Activated CD4-positive, alpha-beta T cell treated with anti-CD3 and anti-CD28 coated beads, Interleukin-2, amount 10 ng/mL, durations not matched to agents 7 days and 5 days (primary cell): ENCODE measurements at places on chromosomes 6 and 20.

DNA sequence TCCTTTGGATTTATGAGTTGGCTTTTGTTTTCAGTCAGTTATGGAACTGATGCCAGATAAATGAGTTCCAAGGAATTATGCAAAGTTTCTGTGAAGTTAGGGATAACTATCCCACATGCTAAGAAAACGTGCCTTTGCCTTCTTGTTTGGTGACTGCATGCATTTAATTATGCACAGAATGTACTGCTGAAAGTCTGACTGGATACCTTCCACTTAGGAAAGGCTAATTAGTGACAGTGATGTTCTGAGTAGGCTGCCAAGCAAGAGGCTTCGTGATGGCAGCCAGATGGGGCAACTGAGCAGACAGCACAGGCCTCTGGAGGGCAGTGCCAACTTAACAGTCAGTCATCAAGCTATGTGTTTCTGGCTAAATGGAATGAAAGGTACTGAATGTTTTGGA lies 289.9 kb downstream of the CD109 start:
- no peak for DNase-seq

- DNase-seq, result peak; percentile 39
These were observed 130.6 kb upstream of the INSM1 start for GRCh38 chr20:20237093-20237959.

DNA sequence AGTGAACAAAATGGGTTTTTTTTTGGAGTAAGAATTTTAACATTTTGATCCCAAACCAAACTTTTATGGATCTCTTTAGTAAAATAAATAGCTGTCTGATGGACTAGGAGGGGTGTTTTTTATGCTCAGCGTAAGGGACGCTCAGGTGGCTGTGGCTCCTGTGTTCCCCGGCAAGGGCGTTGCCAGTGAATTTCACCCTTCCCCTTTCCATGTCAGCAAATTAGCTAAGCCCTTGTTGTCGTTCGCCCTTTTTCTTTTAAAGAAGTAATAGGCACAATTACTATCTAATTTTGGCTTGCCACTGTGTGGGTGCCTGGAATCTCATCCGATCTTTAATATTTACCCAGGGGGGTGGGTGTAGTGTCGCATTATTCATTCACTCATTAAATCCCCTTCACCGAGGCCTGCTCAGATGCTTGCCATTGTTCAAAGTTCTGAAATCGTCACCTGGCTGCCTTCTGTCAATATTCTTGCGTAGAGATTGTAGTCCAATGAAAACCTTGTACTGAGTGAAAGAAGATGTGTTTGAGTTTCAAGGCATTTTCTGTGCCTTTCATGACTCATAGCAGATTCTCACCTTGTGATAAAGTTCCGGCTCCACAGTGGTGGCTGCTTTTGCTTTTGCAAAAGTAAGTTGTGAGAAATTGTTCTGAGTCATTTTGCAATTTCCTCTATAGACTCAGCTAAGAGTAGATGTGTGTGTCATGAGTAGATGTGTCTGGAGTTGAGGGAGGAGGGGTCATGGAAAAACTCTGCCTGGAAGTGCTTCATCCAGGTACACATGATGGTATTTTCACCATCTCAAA lies 40.0 kb upstream of the CLDN20 start:
- peak; percentile 43 for DNase-seq

- no peak for DNase-seq
These were observed 12.1 kb upstream of the EYS start for GRCh38 chr6:65719101-65719500.

DNA sequence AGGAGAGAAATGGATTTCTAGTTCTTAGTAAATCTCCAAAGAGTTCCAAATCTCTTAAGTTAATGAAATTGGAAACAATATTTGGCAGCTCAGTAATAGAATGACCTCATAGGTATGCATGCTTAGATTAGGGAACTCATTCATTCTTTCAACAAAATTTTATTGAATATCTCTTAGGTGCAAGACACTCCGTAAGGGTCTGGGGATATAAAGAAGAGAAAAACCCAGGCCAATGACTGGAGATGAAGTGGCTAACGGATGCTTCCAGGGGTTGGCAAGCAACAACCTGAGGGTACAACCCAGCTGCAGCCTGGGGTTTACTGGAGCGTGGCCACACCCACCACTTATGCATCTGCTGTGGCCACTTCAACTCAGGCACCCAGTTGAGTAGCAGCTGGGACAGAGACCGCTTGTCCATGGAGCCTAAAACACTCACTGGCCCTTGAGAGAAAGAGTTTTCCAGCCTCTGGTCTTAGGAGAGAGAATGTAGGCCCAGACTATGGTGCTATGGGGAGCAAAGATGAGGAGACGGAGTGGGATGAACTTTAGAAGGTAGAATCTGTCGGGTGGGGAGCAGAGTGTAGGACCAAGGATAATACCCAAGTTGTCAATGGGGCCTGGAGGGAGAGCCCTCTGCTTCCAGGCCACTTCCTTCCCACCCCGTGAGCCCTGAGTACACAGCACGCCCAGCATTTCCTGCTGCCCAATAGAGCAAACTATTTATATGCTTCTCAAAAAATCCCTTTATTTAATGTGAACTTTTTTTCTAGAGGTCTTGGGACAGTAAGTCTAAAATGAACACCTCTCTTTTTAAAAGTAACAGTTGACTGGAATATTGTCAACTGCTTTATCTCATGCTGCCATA lies 46.8 kb upstream of the PXDC1 start:
- no peak for DNase-seq

DNA sequence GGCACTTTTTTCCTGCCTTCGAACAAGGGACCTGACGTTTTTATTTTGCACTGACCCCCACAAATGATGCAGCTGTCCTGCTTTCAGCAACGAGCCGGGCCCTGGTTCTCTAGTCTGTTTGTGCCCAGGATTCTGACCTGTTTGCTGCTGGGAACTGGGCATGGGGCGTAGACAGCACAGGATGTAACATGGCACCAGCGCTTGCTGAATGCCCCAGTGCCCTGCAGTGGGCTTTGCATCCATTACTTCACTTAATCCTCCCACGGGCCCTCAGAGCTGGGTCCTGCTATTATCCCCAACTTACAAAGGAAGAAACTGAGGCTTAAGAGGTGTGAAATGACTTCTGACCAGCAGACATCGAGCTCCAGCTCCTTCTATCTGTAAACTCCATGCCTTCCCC lies 80.4 kb upstream of the PMEPA1 start:
- no peak for DNase-seq

DNA sequence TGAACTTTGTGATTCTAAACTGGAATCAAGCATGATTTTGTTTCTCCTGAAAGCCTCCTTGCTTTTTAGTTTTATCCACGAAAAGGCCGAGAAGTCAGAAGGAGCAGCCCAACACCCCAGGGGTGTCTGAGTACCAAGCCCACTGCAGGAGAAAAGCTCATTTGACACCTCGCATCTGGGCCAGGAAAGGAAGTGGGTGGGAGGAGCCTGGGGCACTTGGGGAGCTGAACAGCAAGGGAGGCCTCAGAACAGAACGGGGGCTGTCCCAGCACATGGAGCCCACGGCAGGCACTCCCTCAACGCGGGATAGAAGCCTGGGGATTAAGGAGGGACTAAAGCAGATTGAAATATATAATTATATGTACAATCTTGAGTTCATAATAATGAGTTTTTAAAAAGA lies 6.6 kb downstream of the KIF25 start:
- no peak for DNase-seq

- no peak for DNase-seq
These were observed 10.9 kb upstream of the F13A1 start for GRCh38 chr6:6331393-6331792.

DNA sequence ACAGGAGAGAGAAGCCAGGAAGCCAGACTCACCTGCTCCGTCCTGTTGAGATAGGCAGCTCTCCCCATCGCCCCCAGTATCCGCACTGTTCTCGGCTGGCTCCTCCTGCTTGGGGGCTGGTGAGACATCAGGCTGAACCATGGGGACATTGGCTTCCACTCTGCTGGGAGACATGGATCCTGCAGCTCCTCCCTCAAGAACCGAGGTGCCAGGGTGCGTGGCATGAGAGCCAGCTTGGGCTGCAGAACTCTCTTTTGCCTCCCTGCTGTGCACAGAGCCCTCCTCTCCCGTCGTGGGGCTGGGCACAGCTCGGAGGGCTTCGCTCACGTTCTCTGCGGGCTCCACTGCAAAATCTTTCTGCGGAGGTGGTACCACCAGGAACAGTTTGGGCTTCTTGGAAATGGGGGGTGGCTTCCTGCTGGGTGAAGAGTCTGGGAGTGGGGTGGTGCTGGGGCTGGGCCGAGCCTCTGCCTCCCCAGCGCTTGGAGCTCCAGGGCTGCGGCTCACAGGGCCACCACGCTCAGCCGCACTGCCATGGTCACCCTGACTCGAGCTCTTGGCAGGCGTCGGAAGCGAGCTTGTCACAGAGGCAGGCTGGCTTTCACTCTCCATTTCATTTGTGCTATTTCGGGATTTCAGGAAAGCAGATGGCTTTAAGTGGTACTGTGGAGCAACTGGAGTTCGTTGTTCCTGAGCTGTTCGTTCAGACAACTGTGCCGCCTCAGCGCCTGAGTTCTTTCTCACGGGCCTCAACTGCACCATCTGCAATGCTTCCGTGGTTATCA lies 26.5 kb downstream of the HEBP2 start:
- DNase-seq, result no peak

GRCh38 chr6:21171801-21172200 lies 421.8 kb upstream of the SOX4 start:
- no peak for DNase-seq

GRCh38 chr6:137977814-137978213 lies 110.8 kb downstream of the TNFAIP3 start:
- DNase-seq, result no peak

DNA sequence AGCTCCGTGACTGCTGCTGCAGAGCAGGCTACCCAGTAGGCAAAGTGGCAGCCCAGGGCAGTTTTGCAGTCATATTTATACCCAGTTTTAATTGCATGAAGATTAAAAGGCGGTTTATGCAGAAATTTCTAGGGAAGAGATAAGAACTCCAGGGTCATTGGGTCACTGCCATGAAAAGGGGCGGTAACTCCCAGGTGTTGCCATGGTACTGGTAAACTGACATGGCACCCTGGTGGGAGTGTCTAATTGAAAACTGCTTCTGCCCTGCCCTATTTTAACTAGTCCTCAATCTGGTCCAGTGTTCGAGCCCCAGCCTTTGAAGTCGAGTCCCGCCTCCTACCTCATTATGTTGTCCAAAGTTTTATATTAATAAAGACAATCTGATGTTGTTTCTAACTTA lies 75.0 kb upstream of the FUCA2 start:
- DNase-seq, result no peak

- peak; percentile 79 for DNase-seq
These were observed 16.9 kb upstream of the PTCRA start for GRCh38 chr6:42898891-42899361.

GRCh38 chr20:47258745-47259695 lies 97.5 kb downstream of the ZMYND8 start:
- no peak for DNase-seq

DNA sequence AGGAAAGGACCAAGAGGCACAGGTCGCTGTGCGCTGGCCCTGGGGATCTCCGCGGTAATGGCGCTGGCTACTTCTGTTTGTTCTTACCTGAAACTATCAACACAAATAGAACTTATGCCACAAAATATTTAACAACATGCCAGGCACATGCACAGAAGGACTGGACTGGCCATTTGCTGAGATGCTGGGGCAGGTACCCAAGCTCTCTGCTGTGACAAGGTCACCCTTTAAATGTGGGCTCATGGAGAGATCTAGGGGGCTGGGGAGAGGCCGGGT lies 28.0 kb upstream of the PXDC1 start:
- DNase-seq, result no peak

- peak; percentile 77 for DNase-seq
These were observed 59.8 kb downstream of the NEDD9 start for GRCh38 chr6:11172501-11173327.

- DNase-seq, result no peak
These were observed 95.6 kb downstream of the CTNNBL1 start for GRCh38 chr20:37789408-37789807.

GRCh38 chr20:1870792-1871550 lies 24.2 kb upstream of the SIRPA start:
- no peak for DNase-seq

DNA sequence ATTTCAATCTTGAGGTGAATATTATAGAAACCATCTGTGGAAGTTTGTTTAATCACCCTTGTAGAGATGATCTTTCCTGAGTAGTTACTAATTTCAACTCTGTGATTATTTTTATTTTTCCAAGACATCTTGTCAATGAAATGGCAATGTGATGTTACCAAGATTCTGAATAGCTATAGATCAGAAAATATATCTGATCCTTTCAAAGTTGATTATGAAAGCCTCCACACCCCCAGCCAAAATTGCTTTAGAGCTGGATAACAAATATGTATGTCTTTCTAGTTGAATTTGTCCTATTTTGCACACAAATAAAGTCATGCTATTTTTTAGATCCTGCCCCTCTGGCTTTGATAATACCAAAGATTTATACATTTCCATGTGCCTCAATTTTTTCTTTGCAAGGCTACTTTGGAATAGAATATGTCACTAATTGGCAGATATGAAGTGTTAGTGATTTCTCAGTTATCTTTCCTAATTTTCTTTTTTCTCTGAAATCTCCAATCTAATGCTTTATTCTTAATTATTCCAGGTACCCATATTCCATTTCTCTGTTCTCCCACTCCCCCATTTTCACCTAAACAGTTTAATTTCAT lies 5.0 kb downstream of the SIM1 start:
- no peak for DNase-seq

- DNase-seq, result no peak
These were observed 152.2 kb upstream of the KCNG1 start for GRCh38 chr20:51175156-51175555.

DNA sequence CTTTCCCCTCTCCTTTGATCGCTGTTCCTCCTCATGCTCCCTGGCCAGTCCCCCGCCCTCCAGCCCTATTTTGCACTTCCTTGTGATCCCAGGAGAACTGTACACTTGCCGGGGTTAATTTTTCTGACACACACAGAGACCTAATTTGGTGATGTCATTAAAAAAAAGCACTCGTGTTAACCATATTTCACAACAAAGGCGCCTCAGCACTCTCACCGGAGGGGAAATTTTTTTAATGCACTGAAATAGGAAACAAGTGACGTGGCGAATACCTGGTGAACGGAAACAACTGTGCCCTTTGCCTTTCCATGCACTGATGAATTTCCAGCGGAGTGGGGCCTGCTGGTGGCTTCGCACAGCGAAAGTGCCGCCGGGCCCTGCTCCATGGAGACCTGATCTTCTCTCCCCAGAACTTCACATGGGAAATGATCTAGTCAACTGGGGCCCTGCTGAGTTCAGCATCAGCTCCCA lies 53.9 kb upstream of the TAGAP start:
- peak; percentile 67 for DNase-seq

- no peak for DNase-seq
These were observed 43.1 kb downstream of the DSTN start for GRCh38 chr20:17612992-17613327.

- DNase-seq, result no peak
These were observed 36.3 kb upstream of the SIRT5 start for GRCh38 chr6:13538084-13538483.

- no peak for DNase-seq
These were observed 97.9 kb upstream of the SULF2 start for GRCh38 chr20:47883186-47883585.
